Stimulated activated CD4-positive, alpha-beta T cell treated with anti-CD3 and anti-CD28 coated beads, Interleukin-15, amount 100 ng/mL, for 48 hours (primary cell): ENCODE measurements at places on chromosomes 4 and X.

GRCh38 chr4:189740873-189741272 lies 199.8 kb upstream of the FRG1 start:
- DNase-seq = no peak

GRCh38 chr4:37893164-37893563 lies 2.3 kb downstream of the TBC1D1 start:
- no peak for DNase-seq

DNA sequence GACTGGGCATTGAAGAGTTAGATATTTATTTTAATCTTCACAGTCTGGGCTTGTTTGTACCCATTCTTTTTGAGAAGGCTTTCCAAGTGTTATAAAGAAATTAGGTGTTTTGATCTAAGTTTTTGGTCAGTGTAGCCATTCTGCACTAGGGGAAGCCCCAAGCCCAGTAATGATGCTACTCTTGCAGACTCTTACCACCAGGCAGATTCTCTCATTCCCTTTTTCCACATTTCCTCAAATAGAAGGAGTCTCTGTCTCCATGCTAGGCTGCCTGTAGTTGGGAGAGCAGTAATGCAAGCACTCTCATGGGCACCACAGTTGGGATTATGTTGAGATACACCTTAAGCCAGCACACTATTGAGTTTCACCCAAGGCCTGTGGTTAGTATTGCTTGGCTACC lies 21.5 kb downstream of the CDX4 start:
- no peak for DNase-seq

GRCh38 chr4:106809076-106809475 lies 227.0 kb downstream of the DKK2 start:
- DNase-seq = no peak

GRCh38 chr4:143736861-143737260 lies 36.4 kb upstream of the FREM3 start:
- DNase-seq = no peak

GRCh38 chr4:53068755-53069330 lies 206.7 kb downstream of the RASL11B start:
- no peak for DNase-seq

DNA sequence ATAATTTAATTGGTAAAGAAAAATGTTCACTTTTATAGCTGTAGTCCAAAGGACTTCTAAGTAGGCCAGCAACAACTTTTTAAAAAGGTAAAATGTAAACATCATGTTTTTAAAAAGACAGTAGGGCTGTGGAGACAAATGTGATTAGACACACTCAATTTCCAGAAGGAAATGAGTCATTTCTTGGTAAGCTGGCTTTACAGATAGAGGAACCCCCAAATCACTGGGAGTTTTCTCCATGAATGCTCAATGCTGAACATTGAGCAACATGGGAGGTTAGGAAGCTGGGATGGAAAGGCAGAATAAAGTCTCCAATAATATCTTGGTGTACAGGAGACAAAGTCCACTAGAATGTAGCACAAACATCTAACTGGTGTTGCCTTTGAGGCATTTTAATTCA lies 121.3 kb downstream of the NWD2 start:
- DNase-seq = no peak

DNA sequence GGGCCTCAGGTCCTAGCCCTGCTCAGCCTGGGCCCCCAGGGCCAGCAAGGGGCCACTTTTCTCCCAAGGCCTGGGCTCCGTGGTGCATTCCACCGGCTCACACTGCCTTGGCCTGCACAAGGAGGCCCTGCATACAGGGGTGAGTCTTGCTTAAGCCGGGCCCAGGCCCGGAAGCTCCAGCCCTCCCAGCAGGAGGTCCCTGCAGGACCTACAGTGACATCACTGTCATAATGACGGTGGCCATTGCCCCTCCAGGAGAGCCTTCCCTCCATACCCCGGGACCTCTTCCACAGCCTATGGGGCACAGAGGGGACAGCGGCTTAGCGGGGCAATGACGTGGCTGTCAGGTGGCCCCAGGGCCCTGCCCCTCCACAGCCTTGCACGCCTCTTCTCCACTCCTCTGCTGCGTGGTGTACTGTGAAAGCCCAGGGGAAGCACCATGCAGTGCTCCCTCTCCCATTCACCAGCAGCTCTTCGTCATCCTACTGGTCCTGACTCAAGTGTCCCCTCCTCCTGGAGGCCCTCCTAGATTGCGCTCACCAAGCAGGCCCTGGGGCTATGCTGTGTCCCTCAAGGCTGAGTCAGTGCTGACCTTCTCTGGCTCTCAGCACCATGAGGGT lies 32.3 kb upstream of the AFAP1 start:
- DNase-seq = no peak

DNA sequence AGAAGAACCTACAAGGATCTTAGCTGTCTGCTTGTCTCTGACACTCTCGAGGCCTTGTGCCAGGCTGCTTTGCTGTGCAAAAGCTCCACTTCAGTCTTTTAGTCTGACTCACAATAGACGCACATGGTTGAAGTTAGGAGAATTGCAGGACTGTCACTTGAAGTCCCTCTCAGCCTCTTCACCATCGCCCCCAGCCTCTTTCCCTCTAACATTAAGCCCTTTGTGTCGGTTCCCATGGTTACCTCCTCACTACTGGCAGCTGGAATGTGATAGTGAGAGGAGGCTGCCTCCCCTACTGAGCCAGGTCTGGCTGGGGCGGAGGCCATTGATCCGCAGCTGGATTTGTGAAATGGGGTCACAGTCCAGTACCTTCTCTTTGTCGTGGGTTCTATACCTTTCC lies 201.8 kb downstream of the SOWAHB start:
- no peak for DNase-seq

DNA sequence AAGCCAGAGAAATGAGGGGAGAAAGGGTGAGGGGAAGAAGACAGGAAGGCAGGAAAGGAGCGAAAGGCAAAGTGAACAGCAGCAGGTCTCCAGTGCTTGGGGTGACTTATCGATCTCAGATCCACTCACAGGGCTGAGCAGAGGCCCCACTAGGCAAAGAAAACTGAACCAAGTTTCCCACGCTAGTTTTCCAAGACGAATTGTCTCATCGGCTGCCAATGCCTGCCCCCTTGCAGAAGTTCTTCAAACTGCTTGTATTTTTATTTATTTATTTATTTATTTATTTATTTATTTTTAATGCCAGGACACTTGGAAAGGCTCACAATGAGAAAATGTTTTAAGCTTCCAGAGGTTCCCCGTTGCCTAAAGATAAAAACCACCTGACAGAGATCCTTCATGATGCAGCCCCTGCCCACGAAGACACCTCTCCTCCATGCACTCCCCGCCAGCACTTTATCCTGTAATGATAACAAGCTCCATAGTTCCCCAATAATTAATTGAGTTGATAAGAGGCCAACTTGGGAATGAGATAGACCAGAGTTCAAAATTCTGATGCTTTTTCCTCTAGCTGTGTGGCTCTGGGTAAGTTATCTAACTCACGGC lies 43.2 kb downstream of the QDPR start:
- no peak for DNase-seq

GRCh38 chr4:82613121-82613520 lies 51.3 kb upstream of the TMEM150C start:
- no peak for DNase-seq

- DNase-seq = no peak
Observed at GRCh38 chr4:183312841-183313240, 7.2 kb downstream of the CLDN22 start.

DNA sequence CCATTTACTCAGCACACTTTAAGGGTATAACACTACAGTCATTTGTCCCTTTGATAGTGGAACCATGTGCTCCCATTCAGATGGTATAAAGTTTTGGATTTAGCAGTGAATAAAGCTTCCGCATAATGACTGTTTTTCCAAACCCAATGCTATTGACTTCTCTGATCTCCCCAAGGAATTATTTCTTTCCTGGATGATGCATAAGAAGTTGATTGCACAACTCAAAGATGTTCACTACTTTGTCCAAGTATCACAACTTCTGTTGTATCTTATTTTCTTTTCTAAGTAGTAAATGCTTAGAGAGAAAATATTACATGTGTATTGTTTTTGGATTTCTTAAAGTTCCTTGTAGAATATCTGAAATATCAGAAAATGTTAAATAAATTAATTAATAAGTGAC lies 300.2 kb downstream of the GPM6A start:
- no peak for DNase-seq

DNA sequence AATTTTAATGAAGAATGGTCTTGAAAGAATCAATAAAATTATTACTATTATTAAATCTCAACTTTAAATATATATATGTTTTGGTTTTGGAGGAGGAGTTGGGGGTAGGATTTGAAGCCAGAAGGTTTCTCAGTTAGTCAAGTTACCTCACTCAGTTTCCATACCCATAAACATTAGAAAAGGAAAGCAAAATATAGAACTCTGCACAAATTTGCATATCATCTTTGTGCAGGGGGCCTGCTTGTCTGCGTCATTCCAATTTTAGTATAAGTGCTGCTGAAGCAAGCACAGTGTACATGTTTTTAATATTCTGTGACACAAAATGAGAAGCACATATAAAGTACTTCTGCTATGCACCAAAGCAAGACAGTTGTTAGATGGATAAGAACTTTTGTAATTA lies 47.5 kb upstream of the SCRG1 start:
- no peak for DNase-seq

DNA sequence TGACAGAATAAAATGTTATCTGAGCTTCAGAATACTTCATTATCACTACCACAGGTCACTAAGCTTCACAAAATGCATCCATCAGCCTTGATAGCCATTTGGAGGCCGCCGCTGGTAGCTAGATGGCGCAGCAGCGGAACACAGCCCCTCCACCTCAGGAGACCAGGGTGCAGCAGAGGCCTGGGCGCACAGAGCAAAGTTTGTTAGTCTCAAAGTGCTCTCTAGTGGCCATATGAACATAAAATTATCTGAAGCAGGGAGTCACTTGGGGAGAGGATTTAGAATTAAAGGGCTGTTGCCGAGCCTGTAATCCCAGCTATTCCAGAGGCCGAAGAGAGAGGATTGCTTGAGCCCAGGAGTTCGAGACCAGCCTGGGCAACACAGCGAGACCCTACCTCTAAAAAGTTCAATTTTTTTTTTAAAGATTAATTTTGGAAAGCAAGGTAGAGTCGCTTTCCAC lies 8.1 kb upstream of the DCTD start:
- DNase-seq = no peak

- no peak for DNase-seq
Observed at GRCh38 chrX:119990556-119991004, 47.0 kb upstream of the NKAP start.

GRCh38 chrX:17743913-17744312 lies 6.6 kb downstream of the SCML1 start:
- DNase-seq = no peak

- no peak for DNase-seq
Observed at GRCh38 chr4:148196164-148196563, 246.1 kb downstream of the NR3C2 start.

- DNase-seq = no peak
Observed at GRCh38 chr4:54620773-54621172, 37.0 kb upstream of the KIT start.

- DNase-seq = no peak
Observed at GRCh38 chrX:69107747-69108401, 57.4 kb downstream of the PJA1 start.

GRCh38 chr4:103719105-103719829 lies 518 bp downstream of the TACR3 start:
- DNase-seq = no peak

- DNase-seq = no peak
Observed at GRCh38 chr4:53925050-53925605, 139.3 kb downstream of the CHIC2 start.

GRCh38 chrX:109992203-109992602 lies 10.7 kb upstream of the TMEM164 start:
- no peak for DNase-seq

DNA sequence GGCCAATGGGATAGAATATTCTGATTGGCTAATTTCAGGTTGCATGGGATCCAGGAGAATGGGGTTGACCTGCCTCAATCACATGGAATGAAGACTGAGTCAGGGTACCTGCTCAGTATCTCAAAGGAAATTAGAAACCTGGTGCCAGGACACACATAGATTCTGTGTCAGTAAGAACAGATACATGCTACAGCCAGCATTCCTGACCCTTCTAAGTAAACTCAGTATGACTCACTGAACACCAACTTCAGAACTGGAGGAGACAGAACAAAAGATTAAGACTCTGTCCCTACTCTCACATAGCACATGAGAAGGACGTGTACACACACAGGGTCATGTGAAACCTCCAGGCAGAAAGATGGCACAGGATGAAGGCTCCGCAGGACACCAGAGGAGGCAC lies 54.5 kb downstream of the FAM184B start:
- no peak for DNase-seq

GRCh38 chr4:127211650-127212560 lies 420.9 kb upstream of the INTU start:
- no peak for DNase-seq

DNA sequence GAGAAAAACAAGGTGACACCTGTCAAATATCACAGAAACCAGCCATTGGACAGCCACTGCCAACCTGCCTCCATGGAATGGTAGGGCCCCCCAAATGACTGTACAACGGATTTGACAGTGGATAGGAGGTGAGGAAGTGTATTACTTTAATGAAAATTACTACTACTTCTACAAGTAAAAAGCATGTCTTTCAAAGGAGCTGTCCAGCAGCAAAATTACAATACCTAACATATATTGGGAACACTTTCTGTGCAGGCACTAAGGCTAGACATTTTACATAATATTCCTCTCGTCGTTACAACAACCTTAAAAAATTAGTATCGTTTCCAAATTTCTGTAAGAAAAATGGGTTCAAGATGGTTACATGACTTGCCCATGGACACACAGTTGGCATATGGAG lies 14.9 kb downstream of the PPP3CA start:
- DNase-seq = no peak

DNA sequence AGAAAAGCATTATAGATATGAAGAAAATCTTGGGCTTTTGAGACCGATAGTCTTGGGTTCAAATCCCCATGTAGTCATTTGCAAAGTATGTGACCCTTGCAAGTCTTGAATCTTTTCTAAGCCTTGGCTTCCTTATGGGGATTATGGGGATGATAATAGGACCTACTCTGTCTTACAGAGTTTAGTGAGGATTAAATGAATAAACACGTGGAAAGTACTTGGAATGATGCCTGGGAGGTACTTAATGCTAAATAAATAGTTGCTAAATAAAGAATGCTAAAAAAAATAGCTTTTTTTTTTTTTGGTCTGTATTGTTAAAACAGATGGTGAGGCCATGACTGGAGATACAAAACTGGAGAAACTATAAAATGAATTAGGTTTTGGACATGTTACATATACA lies 292.7 kb downstream of the GPAT3 start:
- no peak for DNase-seq

DNA sequence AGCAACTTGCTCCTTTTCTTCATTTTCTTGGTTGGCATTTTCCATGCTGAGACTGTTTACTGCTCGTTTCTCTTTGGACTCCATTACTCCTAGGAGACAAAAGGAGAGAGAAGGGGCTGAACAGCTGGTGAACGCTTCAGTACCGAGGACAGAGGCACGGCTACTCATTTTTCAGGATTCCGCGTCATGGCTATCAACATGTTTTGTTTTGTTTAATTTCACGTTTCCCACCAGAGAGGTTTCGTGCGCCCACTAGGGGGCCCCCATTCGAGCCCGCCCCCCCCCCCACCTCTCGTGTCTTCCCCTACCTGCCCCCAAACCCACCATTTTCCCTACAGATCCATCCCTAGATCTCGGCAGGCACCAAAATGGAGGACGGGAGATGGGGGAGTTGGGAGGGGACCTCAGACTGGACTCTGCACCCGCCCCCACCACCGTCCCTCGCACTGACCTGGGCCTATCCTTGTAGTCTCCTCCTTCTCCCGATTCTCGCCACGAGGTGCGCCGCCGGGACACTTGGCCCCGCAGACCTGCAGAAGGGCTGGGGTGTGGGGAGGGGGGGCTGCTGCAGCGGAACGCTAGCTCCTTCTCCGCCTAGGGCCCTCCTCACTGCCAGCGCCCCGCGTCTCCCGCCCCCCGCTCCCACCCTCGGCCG lies 653 bp downstream of the BEX1 start:
- DNase-seq = no peak
